Dorsolateral prefrontal cortex (tissue), 122 donors: ENCODE measurements at places on chromosomes 1 and 21.

GRCh38 chr1:208239473-208240381 lies 4.5 kb downstream of the PLXNA2 start:
- DNase-seq, result no peak

DNA sequence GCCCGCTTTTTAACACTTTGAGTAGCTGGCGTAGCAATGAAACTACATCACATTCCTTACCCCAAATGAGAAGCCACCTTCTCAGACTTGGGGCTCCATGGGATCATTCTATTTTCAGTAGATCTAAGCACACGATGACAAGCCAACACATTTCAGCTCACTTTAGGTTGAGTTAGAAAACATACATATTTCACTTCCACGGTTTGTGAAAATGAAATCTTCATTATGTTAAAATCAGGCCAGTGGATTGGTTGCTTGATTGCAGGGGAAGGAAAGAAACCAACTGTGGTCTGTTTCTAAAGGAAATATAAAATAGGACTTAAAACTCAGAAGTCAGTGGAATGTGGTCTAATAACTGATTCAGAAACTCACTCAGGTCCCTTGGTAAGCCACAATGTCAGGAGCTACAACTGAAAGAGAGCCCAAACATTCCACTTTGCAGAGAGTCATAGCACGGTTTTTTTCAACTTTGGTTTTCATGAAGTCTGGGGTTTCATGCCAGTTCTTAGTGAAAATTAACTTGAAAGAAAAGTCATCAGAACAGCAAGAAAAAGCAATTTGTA lies 82.3 kb upstream of the TIAM1 start:
- no peak for DNase-seq

GRCh38 chr1:183832459-183832858 lies 27.5 kb downstream of the RGL1 start:
- no peak for DNase-seq

GRCh38 chr1:226737819-226738420 lies 1.2 kb downstream of the ITPKB start:
- peak; percentile 57 for DNase-seq

- no peak for DNase-seq
These were observed 268.7 kb downstream of the CHRM3 start for GRCh38 chr1:239655023-239655422.

DNA sequence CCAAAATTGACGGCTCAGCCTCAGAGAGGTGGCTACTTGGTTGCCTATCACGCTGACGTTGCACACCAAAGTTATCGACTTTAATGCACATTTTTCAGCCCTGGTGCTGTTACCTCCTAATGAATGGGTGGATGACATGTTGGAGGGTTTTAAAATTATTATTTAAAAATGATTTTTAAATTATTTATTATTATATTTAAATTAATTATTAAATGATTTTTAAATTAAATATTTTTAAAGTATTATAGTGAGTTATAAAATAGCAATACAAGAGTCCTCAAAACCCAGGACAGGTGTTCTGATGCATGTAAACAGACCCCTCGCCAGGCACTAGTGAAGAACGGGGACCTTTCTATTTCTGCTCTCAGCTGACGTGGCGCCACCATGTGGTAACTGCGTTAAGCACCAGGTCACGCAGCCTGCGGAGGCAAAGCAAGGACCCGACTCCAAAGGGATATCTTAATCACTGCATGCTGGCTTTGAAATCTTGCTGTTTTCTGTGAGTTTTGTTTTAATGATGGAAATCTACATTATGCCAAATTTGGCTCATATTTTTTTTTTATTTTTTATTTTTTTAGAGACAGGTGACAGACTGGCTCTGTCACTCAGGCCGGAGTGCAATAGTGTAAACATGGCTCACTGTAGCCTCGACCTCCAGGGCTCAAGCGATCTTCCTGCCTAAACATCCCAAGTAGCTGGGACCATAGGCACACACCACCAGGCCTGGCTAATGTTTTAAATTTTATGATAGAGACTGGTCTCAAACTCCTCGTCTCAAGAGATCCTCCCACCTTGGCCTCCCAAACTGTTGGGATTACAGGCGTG lies 22.6 kb downstream of the CASP9 start:
- DNase-seq, result peak; percentile 55

DNA sequence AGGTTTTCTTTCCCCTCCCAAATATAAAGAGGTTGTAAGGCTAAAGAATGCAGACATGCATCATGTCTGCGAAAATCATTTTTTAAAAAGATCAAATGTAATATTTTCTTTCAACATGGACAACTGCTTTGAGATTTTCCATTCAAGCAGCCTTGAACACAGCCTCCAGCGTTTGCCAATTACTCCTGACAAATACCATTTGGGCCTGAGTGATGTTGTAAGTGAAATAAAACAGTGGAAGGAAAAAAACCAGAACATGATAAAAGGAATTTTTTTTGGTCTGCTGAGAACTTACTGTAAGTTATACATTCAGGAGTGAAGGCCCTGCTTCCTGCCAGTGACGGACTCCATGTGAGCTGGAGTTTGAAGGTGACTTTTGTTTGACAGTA lies 37.2 kb downstream of the SETD4 start:
- no peak for DNase-seq

DNA sequence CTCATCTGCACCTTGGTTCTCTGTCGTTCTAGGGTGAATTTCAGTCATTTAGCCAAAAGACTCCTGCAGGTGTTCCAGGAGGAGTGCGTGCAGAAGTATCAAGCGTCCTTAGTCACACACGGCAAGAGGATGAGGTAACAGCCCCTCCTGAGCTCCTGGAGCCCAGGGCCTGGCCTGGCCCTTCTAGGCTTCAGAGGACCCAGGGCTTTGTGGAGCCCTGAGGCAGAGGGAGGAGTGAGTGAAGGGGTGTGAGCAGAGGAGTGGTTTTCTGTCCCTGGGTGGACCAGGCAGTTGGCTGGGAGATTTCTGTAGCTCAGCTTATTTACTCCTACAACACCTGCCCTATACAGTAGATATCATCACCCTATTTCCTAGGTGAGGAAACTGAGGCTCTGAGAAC lies 15.7 kb upstream of the RASSF5 start:
- no peak for DNase-seq

- DNase-seq, result no peak
These were observed 119.6 kb upstream of the ERRFI1 start for GRCh38 chr1:8145545-8146202.

- DNase-seq, result no peak
These were observed 19.3 kb upstream of the PDZK1IP1 start for GRCh38 chr1:47209091-47209490.

GRCh38 chr21:44892095-44892494 lies 18.6 kb upstream of the PTTG1IP start:
- no peak for DNase-seq

DNA sequence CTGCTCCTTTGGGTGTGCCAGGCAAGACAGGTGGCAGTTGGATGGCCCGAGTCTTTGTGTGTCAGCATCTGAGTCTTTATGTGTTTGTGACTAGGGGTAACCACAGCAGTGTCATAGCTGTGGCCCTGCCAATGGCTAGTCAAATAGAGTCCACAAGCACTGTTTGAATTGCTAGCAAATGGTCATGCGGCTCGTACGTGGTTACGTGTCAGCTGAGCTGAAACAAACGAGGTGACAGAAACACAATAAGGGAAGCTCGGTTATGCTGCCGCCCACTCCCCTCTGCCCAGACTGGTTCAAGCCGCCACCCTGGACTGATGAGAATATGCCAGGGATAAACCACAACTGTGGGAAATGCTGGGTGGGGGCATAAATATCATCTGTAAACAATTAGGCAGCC lies 174.3 kb upstream of the LMO4 start:
- no peak for DNase-seq

DNA sequence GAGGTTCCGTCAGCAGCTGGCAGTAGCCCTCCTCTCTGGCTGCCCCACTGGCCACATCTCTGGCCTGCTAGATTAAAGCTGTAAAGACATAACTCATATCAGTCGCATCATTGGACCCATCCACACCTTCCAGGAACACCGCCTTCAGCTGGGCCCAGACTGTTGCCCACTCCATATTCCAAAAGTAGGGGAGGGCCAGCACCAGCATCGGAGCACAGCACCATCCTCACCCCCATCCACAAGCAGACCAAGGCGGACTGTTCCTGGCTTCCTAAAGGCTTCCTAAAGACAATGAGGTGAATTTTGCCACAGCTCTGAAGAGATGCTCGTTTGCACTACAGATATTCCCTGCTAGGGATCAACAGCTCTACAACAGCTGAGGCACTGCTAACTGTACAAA lies 3.5 kb downstream of the SHISA4 start:
- DNase-seq, result no peak

DNA sequence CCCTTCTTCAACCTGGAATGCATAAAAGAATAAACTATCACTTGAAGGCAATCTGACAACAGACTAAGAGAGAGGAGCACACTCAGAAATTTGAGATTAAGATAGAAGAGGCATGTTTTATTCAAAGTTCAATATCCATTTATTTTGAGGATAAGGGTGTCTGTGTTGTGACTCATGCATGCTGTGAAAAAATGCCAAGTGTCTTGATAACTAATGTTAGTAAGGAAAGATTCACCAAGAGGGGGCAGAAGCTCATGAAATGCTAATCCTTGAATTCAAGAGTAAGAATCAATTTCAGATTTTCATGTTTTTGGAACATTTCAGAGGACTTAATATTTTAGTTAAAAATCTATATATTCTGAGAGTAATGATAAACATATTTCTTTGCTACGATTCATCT lies 94.0 kb downstream of the IFI44 start:
- DNase-seq, result no peak

GRCh38 chr1:96214982-96215381 lies 506.6 kb upstream of the PTBP2 start:
- no peak for DNase-seq

DNA sequence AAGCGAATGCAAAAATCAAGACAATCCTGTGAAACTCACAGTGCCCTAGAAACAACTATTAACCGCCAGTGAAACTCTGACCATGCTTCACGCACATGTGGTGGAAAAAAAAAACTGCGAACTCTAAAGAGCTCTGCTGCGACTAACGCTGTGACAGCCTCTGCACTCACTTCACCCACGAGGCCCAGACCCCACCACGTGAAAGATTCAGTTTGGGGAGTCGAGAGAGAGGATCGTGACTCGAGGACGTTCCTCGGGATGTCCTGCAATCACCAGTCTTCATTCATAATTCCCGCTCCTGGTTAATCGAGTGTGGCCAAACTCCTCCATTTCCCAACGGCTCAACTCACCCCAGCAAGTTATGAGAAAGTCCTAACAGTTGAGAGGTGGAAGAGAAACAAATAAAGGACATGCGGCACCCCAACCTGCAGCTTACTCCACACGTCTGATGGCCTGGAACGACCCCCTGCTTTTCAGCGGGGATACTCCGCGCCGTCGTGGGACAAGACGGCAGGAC lies 1.1 kb downstream of the SERBP1 start:
- DNase-seq, result no peak

DNA sequence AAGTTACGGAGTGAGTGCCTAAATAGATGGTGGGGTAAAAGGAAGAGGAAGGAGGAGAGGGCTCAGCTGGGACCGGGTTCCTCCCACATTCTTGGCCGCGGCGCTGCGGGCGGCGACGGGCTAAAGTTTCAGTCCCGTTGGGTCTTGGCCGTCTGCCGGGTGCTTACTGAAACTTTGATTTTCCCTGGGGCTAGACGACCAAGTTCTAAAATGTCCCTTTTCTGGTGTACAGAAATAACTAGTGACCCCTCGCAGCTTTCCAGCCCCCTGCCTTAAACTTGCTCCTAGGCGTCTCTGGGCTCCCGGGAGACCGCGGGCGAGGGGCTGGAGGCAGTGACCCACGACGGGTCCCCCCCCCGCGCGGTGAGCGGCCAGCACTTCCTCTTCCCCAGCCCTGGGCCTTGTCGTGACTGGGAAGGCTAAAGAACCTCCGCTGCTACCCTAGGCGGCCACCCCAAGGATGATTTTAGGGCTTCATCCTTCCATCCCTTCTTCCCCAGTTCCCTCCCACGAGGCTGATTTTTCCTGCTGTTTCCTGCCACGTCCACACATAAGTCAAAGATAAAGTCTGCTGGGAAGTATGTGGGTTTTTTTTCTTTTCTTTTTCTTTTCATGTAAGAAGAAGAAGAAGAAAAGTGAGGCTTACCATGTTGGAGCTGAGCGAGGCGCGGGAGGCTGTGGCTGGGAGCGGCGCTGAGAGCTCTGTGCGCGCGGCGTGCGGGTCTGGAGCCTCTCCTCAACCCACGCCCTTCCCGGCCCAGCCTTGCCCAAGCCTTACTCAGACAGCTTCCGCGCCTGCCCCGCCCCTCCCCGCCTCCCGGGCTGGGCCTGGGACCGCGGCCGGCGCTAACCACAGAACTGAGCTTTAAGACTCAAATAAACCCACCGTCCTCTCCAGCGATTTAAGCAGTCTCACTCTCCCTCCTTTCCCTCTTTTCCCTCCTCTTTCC lies at the start of gene S100A11:
Gene S100A11 (minus strand): TSS at position 738 of the 950 bp plus-strand sequence. CDS start 89 bp downstream, at position 649.
- DNase-seq, result peak; percentile 72

- DNase-seq, result no peak
These were observed 117.6 kb downstream of the PTPRC start for GRCh38 chr1:198756470-198756869.

DNA sequence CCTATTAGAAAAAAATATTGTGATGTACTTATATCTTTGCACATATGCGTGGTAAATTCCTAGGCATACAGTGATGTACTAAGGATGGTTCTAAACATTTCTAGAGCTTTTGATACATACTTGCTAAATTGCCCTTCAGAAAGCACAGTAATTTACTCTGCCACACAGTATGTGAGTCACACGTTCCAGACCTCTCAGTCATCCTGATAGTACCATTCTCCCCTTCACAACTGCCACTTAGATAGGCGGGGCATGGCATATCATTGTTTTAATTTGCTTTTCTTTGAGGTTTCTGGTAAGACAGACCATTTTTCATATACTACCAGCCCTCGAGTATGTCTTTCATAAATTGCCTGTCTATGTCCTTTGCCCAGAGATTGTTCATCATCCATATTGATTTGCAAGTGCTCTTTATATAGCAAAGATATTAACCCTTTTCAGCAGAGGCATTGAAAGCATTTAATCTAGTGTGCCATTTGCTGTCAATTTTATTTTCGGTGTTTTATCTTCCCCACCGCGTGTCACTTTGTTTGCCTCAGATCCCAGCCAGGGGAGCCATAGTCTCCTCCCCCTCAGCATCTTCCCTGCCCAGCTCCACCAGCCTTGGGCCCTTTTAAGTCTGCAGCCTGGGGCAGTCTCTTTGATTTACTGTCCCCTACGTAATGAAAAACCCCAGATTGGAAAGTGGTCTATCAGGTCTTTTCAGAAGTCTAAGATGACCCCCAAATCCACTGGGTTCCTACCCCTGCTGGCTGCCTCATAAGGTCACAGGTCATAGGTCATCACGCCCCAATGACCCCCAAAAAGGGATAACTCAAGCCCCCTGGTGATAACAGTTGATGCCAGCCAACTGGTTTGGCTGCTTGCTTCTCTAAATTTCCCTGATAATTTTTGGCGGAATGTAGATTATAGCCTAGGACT lies 11.8 kb upstream of the PAX7 start:
- no peak for DNase-seq
